ENCODE measurements at places on chromosomes 12 and 14. TPM values are rescaled to one million over a fixed set of nuclear protein-coding genes. Genes with fewer than 3 reads are reported as not detected.

Gene SDR39U1
- total RNA-seq: 61.6 TPM

- H3K27ac ChIP-seq: no peak overlapping the region
- no peaks in the 10 kb centered on the region for H3K36me3 ChIP-seq
- DNase-seq: no peak
- no peak overlapping the region for H3K4me3 ChIP-seq
- no peaks in the 10 kb centered on the region for H3K27me3 ChIP-seq
Observed at GRCh38 chr14:97692084-97692483, 894.9 kb downstream of the VRK1 start.

GRCh38 chr12:49404956-49405355 lies 37.7 kb downstream of the SPATS2 start:
- no peak overlapping the region for H3K4me3 ChIP-seq
- DNase-seq: no peak
- H3K4me1 ChIP-seq: no peaks in the 10 kb centered on the region
- no peaks in the 10 kb centered on the region for H3K36me3 ChIP-seq
- no peaks in the 10 kb centered on the region for H3K27me3 ChIP-seq

Gene AICDA
- total RNA-seq: 0.77 TPM

GRCh38 chr12:45343269-45344051 lies 127.6 kb downstream of the ANO6 start:
- no peak overlapping the region for H3K27ac ChIP-seq
- no peaks in the 10 kb centered on the region for H3K27me3 ChIP-seq
- no peak for DNase-seq
- no peak overlapping the region for H3K4me3 ChIP-seq

Data from lower lobe of right lung (tissue), 2 donors.